Head of caudate nucleus (tissue), 42 donors: ENCODE measurements at places on chromosomes 1 and 21.
A peak's percentile ranks its signal among the peaks of the same experiment; 100 is the strongest.

DNA sequence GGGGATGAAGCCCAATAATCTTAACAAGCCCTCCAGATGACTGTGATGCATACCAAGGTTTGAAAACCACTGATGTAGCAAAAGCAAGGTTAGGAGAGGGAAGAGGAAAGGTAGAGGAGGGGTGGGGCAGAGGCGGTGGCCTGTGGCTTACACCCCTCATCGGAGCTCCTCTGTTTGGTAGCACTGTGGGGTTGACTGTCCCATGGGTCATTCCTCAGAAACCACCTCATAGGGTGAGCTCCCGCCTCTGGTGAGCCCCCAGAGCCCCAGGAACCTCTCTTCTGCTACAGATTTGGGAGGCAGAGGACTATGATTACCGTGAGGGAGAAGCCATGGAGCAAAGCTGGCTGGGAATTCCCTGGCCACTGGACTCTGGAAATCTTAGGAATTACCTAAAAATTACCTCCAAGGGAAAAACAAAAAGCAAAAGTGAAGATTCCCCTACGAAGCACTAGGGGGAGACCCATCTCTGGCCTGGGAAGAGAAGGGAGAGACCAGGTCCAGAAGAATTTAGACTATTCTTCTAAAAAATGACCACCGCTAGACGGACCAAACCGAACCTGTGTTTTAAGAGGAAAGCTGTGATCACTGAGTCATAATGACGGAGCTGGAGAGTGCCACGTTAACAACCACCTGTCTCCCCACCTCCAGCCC lies 1.5 kb upstream of the RASSF5 start:
- no peak for DNase-seq

DNA sequence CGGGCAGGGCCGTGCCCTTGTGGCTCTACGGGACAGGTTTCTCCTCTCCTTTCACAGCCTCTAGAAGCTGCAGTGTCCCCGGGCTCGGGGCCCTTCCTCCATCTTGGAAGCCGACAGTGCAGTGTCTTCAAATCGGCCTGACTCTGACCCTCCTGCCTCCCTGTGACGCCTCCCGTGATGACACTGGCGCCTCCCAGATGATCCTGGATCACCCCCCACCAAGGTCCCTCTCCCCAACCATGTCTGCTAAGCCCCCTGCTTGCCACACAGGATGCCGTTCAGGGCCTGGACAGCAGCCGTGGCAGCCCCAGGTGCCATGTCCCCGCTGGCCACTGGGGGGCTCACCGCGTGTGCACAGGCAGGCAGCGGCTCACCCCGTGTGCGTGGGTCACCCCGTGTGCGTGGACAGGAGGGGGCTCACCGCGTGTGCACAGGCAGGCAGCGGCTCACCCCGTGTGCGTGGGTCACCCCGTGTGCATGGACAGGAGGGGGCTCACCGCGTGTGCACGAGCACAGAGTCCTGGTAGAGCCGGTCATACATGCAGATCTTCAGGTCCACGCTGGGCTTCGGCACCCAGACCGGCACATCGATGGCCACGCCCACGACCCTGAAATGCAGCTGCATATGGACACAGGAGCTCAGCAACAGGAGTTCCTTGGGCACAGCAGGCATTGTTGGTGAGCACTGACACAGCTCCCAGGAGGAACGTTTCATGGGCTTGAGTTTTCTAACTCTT lies 24.9 kb upstream of the TMEM52 start:
- peak; percentile 65 for DNase-seq

GRCh38 chr1:212685429-212685828 lies 14.2 kb downstream of the BATF3 start:
- no peak for DNase-seq

GRCh38 chr1:229003233-229004031 lies 267.5 kb upstream of the RAB4A start:
- DNase-seq, result peak; percentile 91

- no peak for DNase-seq
Observed at GRCh38 chr21:45863751-45864150, 117.8 kb upstream of the COL6A1 start.

DNA sequence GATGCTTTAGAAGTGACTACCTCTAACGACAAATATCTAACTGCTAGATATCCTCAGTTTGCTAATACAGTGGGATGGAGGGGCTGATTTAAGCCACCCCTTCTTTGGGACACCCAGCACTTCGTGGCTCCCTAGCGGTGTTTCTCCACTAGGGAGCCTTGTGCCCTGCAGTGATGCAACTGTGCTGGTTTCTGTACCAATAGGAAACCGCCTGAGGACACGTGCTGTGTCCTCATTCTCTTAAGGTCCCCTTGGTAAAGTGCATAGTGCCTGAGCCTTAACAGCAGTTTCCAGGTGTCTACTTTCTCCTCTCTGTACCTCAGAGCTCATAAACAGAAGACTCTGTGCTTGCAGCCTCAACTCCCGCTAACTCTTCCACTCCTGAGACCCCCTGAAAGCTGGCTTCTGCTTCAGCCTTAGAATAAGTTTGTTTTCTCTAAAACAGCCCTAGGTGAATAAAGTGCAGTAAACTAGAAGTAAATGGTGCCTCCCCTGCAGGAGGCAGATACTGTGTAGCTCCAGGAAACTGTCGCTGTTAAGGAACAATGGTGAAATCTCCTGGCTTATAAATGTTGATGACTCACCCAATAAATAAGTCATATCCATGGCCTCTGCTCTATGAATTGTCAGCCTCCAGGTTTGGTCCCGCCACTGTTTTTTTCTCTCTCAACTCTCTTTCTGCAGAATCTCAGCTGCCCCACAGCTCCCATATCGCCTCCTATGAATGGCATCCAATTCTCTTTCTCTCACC lies 130.4 kb downstream of the AK5 start:
- no peak for DNase-seq
